ENCODE measurements at places on chromosomes 1 and 21. TPM values are rescaled to one million over a fixed set of nuclear protein-coding genes. Genes with fewer than 3 reads are reported as not detected.
A peak's percentile ranks its signal among the peaks of the same experiment; 100 is the strongest.

GRCh38 chr1:29683472-29683871 is 447.1 kb downstream of the PTPRU start:
- no peak for DNase-seq

Gene SPRR2G
- not detected for polyA plus RNA-seq

Gene GJA4
- 11.6 TPM for polyA plus RNA-seq

DNA sequence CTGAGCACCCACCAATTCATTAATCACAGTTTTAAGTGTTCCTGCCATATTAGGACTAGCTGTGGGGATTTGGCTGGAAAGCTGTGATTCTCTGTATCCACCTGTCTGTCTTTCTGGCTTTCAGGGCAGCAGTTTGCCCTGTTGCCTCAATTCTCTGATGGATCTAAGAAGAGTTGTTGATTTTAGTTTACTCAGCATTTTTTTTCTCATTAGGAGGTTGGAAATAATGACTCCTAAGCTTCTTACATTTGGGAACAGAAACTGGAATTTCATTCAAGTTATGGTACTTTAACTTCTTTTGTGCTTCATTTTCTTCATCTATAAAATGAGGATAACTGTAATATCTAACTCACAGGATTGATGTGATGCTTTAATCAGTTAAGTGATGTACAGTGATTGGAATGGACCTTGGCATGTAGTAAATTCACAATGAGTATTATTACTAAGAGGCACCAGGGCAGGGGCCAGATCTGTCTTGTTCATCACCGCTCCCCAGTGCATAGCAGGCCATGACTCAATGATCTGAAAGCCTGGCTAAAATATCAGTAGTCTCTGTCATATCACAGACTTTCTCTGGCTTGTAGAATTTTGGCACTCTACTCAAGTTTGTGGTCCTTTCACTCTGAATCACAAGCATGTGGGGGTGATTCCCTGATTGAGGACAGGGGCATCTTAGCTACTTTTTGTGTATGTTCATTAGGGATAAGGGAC is 51.4 kb upstream of the GREM2 start:
- DNase-seq, result no peak

GRCh38 chr1:209721323-209721722 is 16.7 kb downstream of the HSD11B1 start:
- DNase-seq, result no peak

GRCh38 chr21:39182484-39183271 is 573 bp downstream of the PSMG1 start:
- DNase-seq, result no peak

Gene SLAMF6
- polyA plus RNA-seq, result not detected

Gene F5
- polyA plus RNA-seq, result 0.08 TPM

Gene CSDE1
- 1,390 TPM for polyA plus RNA-seq

Gene RNF11
- 64.3 TPM for polyA plus RNA-seq

DNA sequence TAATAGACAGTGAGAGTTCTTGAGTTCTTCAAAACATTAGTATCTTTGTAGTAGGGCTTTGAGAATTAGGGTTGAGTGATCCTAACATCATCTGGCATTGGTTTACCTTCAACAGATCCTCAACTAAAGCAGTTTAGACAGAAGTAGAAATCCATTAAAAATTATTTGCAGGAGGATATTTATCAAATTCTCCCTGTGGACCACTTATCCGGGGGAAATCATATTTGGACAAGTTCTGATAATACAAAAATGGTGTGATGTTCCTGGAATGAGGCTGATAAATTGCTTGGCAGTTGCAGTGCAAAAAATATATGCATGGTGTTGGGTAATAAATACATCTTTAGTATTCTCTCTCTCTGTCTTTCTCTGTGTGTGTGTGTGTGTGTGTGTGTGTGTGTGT is 115.1 kb upstream of the CHODL start:
- DNase-seq, result no peak

- no peak for DNase-seq
These were observed 5.9 kb upstream of the FCGR2A start for GRCh38 chr1:161499099-161500039.

DNA sequence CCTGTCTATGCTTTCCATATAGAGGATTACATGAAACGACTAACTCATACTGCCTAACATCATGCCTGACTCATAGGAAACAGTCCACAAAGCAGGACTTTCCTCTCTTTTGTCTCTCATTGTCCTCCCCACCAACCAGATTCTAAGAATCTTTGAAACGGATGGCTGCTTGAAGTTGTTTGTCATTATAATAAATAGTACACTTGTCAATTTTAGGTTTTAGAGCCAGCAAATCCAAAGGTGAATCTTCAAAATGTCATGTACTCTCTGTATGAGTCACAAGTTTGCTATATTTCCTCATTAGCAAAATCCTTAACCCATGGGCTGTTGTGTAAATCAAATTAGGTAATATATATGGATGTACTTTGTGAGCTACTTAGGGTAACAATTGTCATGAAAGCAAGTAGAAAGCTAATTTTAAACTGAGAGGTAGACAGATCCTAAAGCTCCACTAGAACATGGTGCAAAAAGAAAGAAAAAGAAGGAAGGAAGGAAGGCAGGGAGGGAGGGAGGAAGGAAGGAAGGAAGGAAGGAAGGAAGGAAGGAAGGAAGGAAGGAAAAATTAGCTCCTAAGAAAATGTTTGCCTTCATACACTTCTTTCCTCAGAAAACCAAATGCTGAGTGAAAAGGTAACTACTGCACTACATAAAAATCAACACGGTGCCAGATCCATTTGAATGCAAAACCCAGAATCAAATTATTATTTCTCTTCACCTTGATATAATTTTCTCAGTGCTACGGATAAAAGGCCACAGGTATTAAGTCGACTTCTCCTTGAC is 129.5 kb upstream of the PRMT6 start:
- no peak for DNase-seq

Gene ZFP69
- polyA plus RNA-seq, result 0.25 TPM

DNA sequence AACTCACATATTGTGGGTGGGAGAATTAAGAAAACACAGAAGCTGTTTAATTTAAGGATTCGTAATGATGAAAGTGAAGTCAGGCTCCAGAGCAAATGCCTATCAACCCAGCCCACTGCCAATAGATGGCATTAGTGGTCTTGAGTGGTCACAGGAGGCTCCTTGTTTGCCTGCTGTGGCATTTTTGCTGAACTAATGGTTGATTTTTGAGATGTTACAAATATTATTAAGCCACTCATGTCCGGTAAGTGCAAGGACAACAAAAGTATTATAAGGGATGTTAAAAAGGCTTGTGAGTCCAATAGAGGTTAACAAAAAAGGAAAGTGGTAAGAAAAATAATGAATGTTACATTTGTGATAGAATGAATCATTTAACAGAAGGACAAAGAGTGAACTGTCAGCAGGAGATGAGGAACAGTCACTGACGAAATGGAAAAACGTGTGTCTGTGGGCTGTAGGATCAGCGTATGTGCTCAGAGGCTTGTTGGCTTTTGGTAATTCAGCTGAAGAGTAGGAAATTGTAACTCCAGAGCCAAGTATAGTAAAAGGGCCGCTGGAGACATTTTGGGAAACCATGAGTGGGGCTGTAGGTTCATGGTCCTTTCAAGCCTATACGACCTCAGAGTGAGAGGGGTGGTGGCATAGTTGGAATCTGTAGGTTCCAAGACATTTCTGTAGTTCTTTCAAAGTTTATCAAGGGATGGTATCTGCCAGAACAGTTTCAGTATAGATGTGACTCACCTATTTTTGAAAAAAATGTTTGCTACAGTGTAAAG is 11.2 kb downstream of the SFT2D2 start:
- no peak for DNase-seq

Gene ARHGEF19
- 2.4 TPM for polyA plus RNA-seq

- DNase-seq, result no peak
These were observed 9.2 kb downstream of the SRSF4 start for GRCh38 chr1:29172415-29172939.

GRCh38 chr1:94254073-94254810 is 16.9 kb upstream of the ARHGAP29 start:
- DNase-seq, result no peak

- no peak for DNase-seq
These were observed 33.1 kb upstream of the COG2 start for GRCh38 chr1:230609208-230609607.

Gene PLA2G2F
- polyA plus RNA-seq, result not detected

DNA sequence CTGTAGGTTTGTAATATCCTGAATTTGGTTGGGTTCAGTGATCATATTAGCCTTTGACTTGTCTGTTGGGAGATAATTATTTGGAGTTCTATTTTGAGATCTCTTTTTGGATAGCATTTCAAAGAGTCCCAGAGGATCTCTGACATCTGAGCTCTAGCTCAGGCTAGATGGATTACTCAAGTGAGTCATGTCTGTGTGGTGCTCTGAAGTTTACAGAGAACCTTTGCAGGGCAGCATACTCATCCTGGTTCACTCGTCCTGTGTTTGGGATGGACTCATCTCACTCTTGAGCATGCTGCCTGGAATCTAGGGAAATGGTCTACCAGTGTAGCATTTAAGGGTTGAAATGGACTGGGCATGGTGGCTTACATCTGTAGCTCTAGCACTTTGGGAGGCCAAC is 29.4 kb upstream of the BMP8A start:
- DNase-seq, result no peak

GRCh38 chr1:43271186-43272118 is 1.7 kb downstream of the TMEM125 start:
- DNase-seq, result no peak

DNA sequence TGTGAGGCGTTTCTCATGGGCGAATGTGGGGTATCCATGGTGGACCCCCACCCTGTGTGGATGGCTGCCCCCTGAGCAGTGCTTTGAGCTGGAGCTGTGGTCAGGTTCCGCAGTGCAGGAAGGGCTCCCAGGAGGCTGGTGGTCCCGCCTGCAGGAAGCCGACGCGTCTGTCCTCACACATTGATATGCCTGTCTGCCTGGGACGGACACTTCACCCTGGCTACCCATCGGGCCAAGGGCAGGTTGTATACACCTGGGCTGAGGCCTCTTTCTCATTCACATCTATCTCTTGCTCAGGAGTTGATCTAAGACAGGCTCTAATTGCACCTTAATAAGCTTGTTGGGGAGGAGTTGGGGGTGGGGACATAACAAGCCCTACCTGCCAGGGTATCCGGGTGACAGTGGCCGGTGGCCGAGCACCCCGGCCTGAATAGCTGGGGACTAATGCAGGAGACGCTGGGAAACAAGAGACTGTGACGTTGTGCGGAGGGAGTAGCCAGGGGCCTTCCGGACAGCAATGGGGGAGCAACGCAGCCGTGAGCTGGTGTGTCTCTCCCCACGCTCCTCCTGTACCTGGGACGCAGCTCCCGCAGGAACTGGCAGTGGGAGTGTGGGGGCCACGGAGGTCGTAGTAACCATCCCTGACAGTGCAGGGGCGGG is 21.7 kb downstream of the PDXK start:
- peak; percentile 72 for DNase-seq

DNA sequence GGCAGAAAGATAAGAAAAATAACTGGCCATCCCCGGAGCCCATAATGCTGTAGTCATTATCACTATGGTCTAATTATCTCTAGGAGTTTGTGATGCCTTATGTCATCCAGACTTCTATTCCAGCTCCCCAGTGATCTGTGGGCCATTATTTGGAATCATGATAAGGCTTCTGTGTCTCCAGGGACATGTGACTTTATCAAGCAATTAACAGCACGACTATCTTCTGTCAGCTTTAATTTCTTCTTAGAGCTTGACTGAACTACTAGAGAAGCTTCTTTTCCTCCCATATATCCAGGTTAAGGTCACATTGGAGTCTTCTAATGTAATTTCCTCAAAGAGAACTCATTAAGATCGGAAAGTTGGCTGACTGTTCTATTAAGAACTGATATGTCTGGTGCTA is 100.4 kb downstream of the LHX8 start:
- no peak for DNase-seq

Gene OLFM3
- 0.01 TPM for polyA plus RNA-seq

Gene NBPF6
- polyA plus RNA-seq, result not detected

- DNase-seq, result no peak
These were observed 203.2 kb downstream of the SDCCAG8 start for GRCh38 chr1:243459059-243459458.

Gene FMO2
- polyA plus RNA-seq, result 17.2 TPM

Gene CFHR3
- not detected for polyA plus RNA-seq

- peak; percentile 65 for DNase-seq
These were observed 40.4 kb downstream of the CASZ1 start for GRCh38 chr1:10755970-10756521.

GRCh38 chr1:115648717-115649691 is 7.2 kb downstream of the VANGL1 start:
- DNase-seq, result no peak

Gene TRAF3IP3
- polyA plus RNA-seq, result 0.35 TPM

Gene CR2
- not detected for polyA plus RNA-seq

Gene DPH2
- polyA plus RNA-seq, result 87.6 TPM

- DNase-seq, result peak; percentile 93
These were observed 15.3 kb upstream of the SKI start for GRCh38 chr1:2212532-2213491.

GRCh38 chr1:54980046-54980527 is 341 bp upstream of the TMEM61 start:
- DNase-seq, result no peak
